ENCODE measurements at places on chromosomes 5 and 9.
A peak's percentile ranks its signal among the peaks of the same experiment; 100 is the strongest.

DNA sequence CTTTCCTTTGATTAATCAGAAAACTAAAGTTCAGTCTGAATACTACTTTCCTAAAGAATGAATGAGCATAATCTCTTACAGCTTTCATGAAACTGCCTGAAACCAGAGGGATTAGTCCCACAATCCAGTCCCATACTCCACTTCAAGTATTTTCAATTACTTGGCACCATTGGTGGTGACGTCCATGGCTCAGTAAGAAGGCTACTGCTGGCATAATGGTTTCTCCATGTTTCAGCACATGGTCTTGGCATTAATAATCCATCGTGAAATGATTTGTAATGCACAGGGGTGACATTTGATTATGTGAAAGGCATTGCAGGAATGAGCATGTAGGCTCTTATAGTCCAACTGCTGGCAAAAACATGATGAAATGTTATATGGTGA is 23.4 kb downstream of the LIX1 start:
- DNase-seq, result no peak

GRCh38 chr5:115028557-115028956 is 141.2 kb downstream of the TRIM36 start:
- no peak for DNase-seq

DNA sequence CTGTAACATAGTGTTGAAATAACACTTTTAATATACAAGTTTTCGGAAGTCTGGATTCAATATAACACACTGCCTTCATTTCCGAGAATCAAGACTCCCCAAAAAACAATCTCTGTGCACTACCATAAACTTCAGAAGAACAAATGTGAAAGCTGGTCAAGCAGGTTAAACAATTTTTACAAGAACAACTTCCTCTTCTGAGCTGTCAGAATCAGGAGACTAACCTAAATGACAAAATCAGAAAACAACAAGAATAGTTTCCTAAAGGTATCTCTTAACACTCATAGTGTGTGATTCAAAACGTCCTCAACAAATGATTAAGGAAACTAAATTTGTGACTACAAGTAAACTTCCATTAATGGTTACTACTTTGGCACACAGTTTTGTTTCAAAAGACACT is 11.6 kb downstream of the C9orf72 start:
- no peak for DNase-seq

DNA sequence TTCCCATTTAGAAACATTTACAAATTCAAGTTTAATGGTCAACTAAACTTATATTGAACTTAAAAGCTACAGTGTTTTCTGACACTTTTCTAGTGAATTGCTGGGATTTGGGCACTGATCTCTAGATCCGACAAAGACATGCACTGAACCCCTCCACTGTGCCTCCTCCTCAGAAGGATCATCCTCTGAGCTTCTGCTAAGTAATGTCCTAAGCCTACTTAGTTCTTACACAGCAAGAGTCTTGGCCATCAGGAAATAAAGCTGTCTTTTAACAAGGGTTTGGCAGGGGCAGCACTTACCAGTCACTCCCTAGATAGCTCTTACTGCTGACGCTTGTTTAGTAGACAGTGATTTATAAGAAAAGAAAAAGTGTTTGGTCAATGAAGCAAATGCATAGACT is 50.5 kb downstream of the FAM81B start:
- no peak for DNase-seq

DNA sequence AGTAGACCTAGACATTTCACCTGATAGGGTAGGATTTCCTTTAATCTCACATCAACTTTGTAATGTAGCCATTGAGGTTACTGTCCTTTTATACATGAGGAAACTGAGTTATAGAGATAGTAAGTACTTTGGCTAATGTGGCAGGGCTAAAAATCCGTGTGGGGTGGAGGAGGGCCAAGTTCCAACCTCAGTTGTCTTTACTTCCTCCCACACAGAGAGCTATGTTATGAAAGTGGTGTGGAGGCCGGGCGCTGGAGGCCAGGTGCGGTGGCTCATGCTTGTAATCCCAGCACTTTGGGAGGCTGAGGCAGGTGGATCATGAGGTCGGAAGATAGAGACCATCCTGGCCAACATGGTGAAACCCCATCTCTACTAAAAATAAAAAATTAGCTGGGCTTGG is 173.3 kb downstream of the PALM2AKAP2 start:
- no peak for DNase-seq

DNA sequence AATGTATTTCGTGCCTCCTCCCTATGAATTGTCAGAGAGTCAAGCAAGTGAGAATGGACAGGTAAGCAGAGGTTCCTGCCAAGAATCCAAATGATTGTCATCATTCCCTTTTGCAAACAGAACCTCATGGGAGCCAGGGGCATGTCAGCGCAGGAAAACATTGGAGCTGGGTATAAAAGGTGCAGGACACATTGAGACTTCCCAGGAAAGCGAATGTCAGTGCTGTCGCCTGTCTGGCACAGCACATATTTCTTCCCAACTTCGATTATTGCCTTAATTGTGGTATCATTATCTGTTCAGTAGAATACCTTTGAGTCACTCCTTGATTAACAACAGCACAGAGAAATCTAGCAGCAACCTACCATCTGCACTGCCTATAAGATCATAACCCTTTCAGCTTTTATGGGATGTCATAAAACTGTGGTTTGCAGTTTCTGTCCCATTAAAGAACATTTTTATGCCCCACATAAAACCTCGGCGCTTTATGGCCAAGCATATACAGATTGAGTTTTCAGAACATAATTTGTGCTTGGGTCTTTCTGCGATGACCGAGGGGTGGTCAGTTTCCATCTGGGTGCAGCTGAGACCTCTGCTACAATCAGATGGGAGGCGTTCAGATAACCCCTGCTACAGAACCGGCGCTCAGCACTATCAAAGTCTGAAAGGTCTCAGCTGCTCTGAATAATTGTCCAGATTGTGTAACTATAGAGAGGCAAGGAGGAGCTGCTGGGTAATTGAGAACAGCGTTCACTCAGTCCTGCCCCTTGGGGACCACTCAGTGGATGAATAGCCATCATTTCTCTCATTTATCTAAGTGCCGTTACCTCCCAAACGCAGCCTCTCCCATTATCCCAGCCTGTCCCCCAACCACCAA is 30.9 kb upstream of the WWC1 start:
- DNase-seq, result no peak

GRCh38 chr5:3601911-3602782 is 6.5 kb downstream of the IRX1 start:
- no peak for DNase-seq

DNA sequence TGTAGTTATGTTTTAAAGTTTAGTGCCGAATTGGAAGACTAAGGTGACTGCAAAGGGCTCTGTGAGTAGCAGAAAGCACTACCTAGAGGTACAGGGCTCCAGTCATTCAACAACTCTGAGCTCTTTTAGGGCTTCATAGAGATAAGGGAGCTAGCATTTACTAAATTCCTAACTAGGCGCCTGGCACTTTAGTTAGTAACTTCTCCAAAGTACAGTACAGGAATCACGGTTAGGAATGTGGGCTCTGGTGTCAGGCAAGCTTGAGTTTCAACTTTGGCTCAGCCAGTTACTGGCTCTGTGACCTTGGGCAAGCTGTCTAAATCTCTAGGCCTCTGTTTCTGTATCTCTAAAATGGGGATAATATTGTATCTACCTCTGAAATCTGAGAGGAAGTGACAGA is 115.3 kb downstream of the SLIT3 start:
- DNase-seq, result no peak

- DNase-seq, result peak; percentile 16
Observed at GRCh38 chr5:155616779-155617392, 603.3 kb downstream of the KIF4B start.
